ENCODE measurements at places on chromosomes 1 and 21.

DNA sequence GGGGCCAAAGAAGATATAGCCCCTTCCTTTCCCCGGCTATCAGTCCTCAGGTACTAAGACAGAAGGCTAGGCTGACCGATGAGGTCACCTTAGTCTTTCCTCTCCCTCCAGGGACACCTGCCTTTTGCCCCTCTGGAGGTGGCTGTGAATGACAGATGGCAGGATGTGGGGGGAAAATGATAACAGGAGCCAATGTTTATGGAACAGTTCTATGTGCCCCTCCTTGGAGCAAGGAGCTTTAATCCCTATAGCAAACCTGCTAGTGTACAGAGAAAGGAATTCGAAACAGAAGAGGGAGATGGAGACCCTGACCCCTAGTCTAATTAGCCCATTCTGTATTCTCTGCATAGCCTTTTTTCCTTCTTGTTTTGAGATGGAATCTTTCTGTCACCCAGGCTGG lies 28.1 kb downstream of the SERINC2 start:
- no peak for DNase-seq

DNA sequence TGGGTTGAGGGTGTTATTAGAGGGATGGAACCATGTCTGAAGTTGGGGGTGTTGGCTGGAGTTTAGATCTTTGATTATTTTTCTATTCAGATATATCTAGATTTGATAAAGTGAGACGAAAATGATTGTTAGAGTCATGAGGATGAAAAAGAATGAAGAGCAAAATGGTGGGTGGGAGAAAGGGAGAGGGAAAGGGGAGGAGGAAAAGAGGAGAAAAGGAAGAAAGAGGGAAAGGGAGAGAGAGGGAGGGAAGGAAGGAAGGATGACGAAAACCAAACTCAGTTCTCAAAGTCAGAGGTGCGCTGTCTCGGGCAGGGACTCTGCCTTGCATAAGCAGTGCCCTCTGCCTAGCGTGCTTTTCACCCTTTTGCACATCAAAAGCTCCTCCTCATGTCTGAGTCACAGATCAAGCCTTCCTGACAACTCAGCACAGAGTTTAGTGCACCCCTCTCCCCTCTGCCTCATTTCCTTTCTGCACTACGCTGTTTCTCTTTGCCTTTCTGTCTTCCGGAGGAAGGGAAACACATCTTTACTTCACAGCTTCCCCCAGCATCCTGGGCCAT lies 225.8 kb upstream of the PROX1 start:
- no peak for DNase-seq

DNA sequence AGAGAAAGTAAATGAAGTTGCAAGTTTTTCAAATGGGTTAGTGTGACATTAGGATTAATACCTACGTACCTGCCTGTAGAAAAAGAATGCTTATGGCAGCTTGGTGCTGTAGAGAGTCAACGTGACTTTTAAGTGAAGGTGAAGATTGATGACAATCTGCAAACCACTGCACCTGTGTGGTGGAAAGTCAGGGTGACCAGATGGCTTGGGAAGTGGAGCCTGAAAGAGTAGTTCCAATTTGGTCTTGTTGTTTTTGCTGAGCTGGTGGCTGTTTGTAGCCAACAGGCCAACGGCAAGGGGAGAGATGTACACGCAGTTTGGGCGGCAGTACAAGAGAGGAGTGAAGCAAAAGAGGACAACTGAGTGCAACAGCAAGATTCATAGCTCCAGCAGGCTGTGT lies 78.1 kb upstream of the JAK1 start:
- DNase-seq, result no peak

DNA sequence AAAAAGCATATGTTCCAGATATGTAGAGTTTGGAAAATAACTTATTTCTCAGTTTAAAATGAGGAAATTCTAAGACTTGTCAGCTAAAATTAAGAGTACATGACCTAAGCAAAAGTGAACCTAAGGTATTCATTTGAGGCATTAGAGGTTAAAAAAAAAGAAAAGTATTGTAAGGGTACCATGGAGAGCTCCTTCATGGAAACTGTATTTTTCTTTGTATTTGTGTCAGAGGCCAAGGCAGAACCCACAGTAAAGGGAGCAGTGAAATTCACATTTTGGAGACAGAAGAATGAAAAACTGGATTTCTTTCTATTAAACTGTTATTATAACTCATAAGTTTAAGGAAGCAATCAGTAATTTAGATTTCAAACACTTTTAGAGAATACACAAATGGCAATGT lies 1494.8 kb downstream of the KCNT2 start:
- DNase-seq, result no peak

DNA sequence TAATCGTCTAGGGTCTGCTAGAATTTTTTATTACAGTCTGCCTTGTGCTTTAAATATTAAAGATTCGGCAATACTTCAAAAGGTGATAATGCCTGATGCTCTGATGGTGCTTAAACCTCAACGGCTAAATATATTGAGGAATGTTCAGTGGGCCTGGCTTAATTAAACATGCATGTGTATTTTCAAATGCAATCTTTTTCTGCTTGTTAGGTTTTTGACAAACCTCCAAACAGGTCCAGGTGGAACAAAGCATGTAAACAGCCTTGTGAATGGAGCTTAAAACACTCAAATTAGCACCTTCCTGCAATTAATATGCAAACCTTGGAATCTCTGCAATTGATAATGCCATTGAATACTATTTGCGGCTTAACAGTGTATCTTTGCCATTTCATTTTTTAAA lies 334.9 kb downstream of the BARHL2 start:
- DNase-seq, result no peak

DNA sequence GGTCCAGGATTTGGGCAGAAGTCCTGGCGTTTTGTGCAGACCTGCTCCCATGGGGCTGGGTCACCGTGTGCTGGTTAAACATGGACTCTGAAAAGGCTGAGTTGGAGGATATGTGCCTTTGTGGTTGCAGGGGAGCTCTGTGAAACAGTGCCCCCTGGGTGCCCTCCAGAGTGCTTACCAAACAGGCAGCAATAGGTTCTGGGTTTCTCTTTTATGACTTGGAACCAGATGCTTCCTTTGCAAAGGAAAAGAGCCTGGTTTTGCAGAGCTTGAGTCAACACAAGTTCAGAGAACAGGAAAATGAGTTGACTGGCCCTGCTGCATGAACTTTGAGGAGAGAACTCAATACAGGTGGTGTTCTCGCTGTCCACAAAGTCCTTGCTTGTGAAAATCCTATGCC lies 288.9 kb downstream of the TM2D1 start:
- no peak for DNase-seq

- no peak for DNase-seq
These were observed 102.0 kb upstream of the MAP1LC3C start for GRCh38 chr1:242100921-242101320.

DNA sequence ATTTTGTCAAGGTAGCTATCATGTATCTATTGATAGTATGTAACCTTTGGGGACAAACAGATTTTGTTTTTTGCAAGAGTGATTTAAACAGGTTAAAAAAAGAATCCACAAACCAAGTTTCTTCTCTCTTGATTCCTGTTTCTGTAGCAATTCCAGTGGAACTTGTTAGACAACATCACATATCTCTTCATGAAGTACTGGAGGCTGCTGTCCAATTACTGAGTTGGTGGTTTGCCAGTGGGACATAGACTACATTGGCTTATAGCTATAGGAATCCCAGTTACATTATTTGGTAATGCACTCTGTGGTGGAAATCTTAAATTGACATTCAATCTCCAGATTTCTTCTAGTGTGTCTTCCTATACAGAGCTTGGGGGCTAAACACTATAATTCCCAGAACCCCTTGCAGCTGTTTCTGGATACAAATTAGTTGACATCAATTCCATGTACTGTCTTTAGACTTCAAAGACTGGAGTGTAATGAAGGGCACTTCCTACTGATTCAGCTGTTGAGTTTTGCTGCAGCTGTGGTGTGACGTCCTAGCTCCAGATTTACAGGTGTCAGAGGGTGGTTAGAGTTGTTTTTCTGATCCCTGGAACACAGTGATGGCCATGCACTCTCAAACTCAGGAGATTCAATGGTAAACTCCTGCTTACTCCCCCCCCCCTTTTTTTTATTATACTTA lies 29.4 kb upstream of the GCLM start:
- no peak for DNase-seq

DNA sequence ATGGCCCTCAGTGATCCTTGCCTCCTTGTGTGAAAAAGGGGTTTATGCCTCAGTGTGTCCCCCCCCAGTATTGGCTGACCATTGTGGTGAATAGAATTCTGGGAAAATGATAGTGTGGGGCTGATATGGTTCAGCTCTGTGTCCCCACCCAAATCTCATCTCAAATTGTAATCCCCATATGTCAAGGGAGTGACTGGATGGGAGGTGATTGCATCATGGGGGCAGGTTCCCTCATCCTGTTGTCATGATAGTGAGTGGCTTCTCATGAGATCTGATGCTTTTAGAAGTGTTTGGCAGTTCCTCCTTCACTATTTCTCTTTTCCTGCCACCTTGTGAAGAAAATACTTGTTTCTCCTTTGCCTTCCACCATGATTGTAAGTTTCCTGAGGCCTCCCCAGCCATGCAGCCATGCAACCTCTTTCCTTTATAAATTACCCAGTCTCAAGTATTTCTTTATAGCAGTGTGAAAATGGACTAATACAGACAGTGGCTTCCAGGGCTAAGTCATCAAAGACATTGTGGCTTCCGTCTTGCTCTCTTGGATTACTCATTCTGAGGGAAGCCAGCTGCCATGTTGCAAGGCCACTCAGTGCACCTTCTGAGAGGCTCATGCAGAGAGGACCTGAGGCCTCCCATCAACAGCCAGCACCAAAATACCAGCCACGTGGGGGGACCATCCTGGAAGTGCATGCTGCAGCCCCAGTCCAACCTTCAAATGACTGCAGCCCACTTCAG lies 40.6 kb upstream of the SOD1 start:
- no peak for DNase-seq

GRCh38 chr1:171298696-171299095 lies 15.3 kb upstream of the FMO4 start:
- DNase-seq, result no peak

GRCh38 chr1:232900818-232901217 lies 49.6 kb upstream of the NTPCR start:
- no peak for DNase-seq

DNA sequence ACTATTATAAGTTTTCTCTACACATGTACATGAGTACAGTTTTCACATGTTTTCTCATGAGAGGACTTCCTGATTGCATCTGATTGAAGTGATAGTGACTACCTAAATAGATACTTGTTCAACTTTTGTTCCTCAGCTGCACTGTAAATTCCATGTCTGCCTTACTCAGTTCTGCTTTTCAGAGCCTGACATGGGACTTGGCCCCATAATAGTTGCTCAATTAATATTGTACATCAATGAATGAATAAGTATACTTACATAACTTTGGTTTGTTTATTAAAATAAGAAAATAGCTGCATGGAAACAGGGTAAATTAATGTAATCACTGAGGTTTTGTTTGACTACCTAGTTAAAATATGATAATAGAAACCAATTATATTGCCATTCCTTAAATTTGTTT lies 78.7 kb downstream of the HMCN1 start:
- no peak for DNase-seq

- no peak for DNase-seq
These were observed 34.7 kb downstream of the SLC1A7 start for GRCh38 chr1:53107570-53108322.

DNA sequence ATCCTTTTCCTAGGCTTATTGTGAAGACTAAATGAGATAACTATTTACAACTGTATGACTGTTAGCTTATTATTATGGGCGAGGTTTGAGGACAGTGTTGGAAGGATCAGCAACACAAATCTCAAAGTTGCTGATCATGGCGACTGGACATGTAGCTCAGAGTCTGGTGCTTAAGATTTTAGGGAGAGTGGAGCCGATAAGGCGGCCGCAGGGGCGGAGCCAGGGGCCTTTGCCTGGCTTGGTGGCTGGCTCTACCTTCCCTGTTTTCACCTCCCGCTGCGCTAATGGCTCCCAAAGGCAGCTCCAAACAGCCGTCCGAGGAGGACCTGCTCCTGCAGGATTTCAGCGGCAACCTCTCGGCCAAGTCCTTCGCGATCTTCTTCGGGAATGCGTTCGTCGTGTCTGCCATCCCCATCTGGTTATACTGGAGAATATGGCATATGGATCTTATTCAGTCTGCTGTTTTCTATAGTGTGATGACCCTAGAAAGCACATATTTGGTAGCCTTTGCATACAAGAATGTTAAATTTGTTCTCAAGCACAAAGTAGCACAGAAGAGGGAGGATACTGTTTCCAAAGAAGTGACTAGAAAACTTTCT lies 45.5 kb downstream of the GIPC2 start:
- no peak for DNase-seq

GRCh38 chr1:211579440-211580302 lies 710 bp upstream of the SLC30A1 start:
- no peak for DNase-seq

DNA sequence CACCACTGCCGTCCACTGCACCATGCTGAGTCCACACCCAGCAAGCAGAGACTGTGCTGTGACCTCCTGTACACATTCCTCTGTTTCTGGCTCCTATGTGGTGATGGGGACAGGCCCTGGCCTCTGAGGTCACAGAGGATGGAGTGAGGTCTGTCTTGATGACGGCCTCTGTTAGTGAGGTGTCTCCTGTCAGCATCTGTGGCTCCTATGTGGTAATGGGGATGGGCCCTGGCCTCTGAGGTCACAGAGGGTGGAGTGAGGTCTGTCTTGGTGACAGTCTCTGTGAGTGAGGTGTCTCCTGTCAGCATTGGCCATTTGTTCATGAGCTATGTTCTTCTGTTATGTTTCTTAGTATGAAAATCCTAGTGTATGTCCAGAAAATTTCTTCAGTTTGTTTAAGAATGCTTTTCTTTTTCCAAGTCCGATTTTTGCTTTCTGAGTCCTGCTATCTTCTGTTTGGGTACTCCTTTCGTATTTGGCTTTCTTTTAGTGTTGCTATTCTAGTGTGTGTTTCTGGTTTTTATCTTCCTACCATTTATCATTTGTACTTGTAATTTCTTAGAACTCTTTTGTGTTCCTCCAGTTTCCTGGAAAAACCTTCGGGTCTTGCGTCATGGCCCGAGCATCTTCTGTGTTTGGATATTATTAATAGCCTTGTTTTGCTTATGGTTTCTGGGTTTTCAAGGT lies 13.4 kb downstream of the SNAP47 start:
- DNase-seq, result no peak

GRCh38 chr1:7264101-7264500 lies 478.8 kb downstream of the CAMTA1 start:
- DNase-seq, result no peak

DNA sequence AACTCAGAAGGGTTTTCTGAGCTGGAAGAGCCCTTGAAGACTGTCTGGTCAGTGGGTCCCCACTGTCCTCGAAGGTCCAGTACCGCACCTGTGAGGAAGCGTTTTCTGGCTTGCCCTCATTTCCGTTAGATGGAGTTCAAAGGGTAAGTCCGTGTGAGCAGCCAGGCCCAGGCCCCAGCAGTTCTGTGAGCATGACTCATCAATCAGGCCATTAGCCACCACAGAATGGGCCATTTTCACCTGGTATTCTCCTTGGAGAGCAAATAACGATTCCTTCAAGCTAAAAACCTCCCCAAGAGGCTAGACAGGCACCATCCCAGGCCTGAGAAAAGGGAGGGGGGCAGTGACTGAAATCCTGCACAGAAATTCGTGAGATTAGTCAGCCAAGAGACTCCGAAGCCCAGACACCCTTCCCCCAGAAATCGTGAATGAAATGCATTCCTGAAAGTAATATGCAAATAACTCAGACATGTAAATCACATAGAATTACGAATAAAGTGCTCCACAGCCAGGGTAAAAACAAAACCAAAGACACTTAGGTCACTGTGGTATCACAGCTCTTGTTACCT lies 66.0 kb downstream of the BCAR3 start:
- DNase-seq, result no peak
